Cardiac atrium fibroblast (primary cell): ENCODE measurements at places on chromosomes 13 and 19. TPM values are rescaled to one million over a fixed set of nuclear protein-coding genes. Genes with fewer than 3 reads are reported as not detected.

The GRK1 gene
- total RNA-seq = not detected in 2 replicates

The CD22 gene
- total RNA-seq = not detected in 2 replicates

The GJB6 gene
- not detected in 2 replicates for total RNA-seq

The KLK1 gene
- not detected in 2 replicates for total RNA-seq

The IL11 gene
- 1.6 and 2.9 TPM in 2 replicates for total RNA-seq

The GPR18 gene
- total RNA-seq = not detected in 2 replicates

The ZNF324B gene
- 5.8 and 9.6 TPM in 2 replicates for total RNA-seq

The RRAS gene
- 108 and 112 TPM in 2 replicates for total RNA-seq

The TUBGCP3 gene
- 7.8 and 21.7 TPM in 2 replicates for total RNA-seq

The ZNF681 gene
- total RNA-seq = 0.49 and 1.3 TPM in 2 replicates
